RCC 7860 (cell line): ENCODE measurements at places on chromosomes 4 and X.

DNA sequence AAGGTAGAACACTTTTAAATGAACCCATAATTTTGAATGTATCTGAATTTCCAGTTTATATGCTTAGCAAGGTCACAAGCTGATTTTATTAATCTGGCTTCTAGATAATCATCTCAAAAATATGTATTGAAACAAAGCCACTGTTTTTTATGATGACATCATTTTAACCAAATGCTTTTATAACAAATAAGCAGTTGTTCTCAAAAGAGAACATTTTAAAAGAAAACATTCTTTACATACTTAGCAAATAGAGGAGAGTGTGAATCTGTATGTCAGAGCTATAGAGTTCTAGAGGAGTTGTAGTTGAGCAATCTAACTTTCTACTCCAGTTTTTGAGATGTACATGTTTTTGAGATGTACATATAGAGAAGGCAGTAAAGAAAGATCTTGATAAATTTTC is 42.5 kb downstream of the LAMP2 start:
- DNase-seq = no peak

DNA sequence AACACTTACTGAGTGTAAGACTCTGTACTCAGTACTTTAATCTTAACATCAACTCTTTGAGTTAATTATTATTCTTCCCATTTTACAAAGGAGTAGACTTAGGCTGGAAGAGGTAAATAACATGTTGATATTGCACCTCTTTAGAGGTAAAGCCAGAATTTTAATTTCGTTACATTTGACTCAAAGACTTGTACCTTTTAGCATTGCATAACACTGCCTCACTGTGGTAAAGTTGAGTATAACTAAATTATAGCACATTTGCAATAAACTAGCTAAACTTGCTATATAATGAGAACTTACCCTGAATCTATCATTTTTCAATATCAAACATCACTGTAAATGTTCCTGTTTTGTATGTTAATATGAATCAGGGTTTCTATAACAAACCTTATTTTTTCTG is 218.5 kb downstream of the PRR32 start:
- DNase-seq = no peak

- no peak for DNase-seq
These were observed 164.8 kb downstream of the CHM start for GRCh38 chrX:85882601-85883000.

GRCh38 chr4:34261799-34262314 is 1982.5 kb downstream of the ARAP2 start:
- no peak for DNase-seq

- DNase-seq = no peak
These were observed 14.0 kb upstream of the CDKN2AIP start for GRCh38 chr4:183430317-183430993.

DNA sequence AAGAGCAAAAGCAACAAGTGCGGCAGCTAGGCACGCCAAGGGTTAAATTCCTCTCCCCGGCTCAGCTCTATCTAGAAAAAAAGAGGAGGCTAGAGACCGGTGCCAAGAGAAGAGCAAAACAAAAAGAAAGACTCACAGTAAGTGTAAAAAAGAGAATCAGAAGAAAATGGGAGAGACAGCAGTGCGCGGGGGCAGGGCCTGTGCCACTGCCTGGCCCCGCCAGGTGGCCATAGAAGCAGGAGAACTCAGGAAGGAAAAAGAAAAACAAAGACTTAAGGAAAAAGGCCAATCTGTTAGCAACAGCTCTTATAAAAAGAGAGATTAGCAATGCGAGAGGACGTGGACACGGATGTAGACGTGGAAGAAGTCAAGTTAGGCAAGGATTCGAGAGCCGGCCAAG is 3.2 kb downstream of the ACOX3 start:
- DNase-seq = no peak

- peak; percentile 84 for DNase-seq
These were observed 48.5 kb downstream of the PRPS1 start for GRCh38 chrX:107676559-107677378.

DNA sequence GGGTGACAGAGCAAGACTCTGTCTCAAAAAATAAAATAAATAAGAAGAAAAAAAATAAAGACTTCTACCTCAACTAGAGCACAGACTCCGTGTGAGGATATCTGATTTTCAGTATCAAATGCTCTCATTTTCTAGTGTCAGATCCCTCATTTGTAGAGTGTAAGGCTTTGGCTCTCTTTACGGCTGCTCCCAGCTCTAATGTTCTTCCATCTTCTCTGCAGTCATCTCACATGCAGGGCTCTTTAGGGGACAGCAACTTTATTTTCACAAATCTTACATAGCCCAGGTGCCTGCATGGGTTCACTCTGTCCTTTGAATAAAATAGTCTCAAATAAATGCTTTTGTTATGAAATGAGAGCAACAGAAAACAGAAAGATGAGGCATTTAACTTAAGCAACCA is 19.2 kb upstream of the RHOH start:
- DNase-seq = no peak

DNA sequence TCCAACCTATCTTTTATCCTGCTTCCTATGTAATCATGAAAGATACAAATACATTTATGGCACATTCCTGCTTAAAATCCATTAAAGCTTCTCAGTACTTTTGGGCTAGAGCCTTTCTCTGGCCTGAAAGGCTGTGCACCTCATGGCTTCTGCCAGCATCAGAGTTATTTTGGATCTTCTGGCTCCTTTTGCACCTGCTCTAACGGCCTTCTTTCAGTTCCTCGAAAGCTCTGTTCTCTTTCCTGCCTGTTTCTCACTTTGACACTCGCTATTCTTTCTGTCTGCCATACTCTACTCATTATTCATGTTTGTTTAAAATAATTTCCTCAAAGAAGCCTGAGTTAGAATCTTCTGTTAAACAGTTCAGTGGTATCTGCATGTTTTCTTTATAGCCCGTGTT is 86.0 kb downstream of the LRP2BP start:
- DNase-seq = no peak

DNA sequence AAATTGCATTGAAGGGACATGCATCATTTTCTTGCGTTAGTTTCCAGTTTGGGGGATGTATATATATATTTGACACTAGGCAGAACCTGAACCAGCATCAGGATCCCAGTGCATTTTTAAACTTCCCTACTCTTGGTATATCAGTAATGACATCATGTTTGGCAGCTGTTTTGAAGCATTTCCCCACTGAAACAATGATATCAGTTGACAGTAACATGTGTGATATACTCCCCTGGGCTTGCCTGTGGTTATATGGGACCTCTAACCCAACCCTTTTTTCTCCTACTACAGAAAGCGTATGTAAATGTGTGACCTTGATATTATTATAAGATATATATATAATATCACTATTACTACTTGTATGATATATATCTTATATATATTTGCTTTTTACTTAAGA is 225.9 kb upstream of the CASK start:
- no peak for DNase-seq

- DNase-seq = no peak
These were observed 46.7 kb downstream of the ZNF827 start for GRCh38 chr4:145891958-145892357.

DNA sequence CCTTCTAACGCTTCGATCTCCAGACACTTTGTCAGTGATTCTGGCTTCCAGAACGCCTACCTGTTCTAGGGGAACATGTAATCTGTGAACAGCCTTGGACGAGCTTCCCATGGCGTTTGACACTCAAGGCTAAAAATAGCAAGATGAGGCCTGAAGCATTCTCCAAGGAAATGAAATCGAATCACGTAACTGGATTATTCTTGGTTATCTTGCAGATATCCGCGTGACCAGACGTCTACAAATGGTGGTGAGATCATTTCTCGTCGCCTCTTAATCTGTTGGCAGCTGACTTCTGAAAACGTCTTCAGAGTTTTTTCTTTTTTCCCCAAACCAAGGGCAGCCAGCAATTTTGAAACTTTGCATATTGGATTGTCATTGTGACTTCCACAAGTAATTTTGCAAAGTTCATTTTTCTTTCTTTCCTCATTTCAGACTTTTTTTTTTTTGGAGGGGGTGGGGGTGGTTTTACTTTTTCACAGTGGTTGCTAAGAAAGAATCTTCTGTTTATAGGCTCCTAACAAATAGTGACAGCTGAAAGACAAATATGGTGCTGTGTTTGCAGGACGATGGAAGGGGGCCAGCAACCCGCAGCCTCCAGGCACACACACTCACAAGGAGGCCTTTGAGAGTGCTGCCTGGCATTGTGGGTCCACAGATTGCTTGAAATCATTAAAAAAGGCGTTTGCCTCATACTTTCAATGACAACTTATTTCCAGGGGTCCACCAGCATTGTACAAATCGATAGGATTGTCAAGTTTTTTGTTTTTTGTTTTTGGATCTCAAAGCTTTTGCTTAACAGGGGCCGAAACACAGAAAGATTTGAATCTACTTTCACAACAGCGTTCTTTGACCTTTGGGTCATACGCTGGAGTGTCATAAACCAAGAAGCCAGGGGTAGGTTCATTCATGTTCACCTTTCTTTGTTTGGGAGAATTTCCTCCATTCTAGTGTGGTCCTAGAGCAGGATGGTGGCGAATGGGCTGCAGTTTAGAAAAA is 32.4 kb upstream of the PDLIM3 start:
- DNase-seq = no peak

GRCh38 chr4:122700178-122700725 is 32.3 kb upstream of the BBS12 start:
- DNase-seq = peak; percentile 49

DNA sequence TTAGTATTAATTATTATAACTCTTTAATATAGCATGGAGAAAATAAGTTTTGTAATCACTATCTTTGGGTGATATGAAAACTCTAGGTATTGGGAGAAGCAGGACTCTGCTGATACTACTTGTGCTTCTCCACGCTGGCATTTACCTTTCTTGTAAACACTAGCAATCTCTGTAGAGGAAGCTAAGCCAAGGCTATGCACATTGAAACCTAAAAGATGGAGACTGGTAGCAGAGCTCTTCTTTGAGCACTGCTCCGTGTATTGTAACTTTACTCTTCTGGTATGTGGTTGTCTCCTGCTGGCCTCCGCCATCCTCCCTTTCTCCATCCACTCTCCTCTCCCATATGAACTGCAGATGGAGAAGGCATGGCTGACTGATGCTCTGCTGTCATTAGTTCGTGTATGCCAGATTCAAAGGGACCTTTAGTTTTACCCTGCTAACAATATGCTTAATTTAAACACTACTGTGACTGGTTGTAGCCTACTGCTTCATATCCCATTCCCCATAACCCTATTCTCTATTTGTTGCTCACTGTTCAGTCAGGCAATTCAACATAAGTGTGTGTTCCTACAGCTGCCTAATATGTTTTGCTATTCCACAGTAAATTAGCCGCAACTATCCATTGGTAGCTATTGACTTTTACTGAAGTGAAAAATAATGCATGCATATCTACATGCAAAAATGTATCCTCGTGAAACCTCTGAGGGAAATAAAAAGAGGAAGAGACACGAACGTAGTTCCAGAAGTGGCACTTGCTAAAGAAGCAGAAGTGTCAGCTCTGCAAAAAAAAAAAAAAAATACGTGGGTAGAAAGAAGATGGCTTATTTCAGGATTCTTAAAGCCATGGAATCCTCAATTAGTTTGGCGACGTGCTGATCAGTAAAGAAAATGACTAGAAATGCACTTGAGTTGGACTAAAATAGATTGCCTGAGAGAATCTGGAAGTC is 55.6 kb upstream of the CCSER1 start:
- no peak for DNase-seq

DNA sequence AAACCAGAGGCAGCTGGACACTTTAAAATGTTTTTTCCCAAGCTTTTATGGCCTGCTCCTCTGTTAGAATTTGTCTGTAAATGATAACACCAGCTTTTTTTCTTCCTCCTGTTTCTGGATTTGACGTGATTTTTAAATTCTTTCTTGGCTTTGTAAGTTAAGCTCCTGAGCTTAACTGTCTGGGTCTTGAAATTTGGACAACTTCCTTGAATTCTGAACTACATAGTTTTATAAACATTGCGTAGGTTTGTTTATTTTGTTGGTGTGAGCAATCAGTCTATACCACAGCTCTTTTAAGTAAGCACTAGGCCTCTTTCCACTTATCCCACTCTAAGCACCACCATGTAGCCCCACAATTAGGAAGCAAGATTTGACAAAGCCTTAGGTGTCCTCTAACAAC is 144.4 kb upstream of the GUCY1A1 start:
- no peak for DNase-seq

DNA sequence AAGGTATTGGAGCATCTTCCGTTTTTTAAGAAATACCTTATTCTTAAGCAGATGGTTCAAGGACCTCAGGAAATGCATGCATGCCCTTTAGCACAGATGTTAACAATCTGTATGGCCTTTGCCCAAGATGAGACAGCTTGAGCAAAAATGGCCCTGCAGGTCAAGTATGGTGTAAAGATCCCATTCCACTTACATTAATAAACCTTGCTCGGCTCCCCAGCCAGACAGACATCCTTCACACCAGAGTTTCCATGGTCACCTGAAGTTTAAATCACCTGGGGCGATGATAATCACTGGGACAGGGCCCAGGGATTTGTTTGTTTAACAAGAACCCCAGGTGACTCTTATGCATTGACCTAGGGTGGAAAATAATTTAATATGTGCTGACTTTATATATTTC is 287.0 kb upstream of the NOCT start:
- DNase-seq = no peak

GRCh38 chr4:179880756-179881155 is 2362.4 kb upstream of the TENM3 start:
- DNase-seq = no peak

GRCh38 chrX:3451571-3451970 is 105.1 kb upstream of the MXRA5 start:
- no peak for DNase-seq

DNA sequence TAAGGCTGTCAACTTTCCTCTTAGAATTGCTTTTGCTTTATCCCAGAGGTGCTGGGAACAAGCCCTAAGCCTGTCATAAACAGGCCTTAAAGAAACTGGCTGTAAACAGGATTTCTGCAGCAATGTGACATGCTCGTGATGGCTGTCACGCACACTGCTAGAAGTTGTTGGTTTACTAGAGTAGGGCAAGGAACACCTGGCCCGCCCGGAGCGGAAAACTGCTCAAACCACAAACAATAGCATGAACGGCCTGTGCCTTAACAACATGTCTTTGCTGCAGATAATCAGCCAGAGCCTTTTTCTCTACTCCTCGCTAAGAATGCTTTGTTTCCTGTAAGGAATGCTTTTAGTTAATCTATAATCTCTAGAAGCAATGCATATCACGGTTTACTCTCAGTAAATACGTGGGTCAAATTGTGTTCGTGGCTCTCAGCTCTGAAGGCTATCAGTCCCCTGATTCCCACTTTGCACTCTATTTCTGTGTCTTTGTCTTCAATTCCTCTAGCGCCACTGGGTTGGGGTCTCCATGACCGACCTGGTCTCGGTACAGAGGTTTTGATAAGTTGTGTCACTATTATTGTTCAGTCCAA is 318.3 kb downstream of the GLUD2 start:
- DNase-seq = no peak

- no peak for DNase-seq
These were observed 69.8 kb downstream of the RPS3A start for GRCh38 chr4:151169223-151169622.

- DNase-seq = no peak
These were observed 43.3 kb upstream of the GPR173 start for GRCh38 chrX:53005327-53005726.
